ENCODE measurements at places on chromosomes 13 and 19.

DNA sequence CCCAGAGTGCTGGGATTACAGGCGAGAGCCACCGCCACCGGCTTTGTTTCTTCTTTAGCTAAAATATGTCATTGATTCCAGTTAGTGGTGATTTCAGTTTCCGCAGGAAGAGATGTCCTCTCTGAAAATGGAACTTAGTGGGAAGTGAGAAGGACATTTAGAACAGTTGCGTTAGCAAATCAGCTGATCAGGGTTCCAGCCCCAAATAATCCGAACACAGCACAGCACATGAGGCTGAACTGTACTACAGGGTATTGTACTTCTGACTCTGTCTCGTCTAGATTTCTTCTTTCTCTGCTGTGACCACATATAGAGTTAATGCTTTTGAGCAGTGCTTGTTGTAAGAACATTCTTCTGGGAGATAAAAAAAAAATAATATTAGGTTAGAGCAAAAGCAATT lies 314.4 kb downstream of the MYO16 start:
- DNase-seq = no peak

GRCh38 chr13:20610006-20610405 lies 43.0 kb downstream of the IFT88 start:
- DNase-seq = no peak

- peak; percentile 53 for DNase-seq
Observed at GRCh38 chr13:34156841-34157365, 339.0 kb downstream of the RFC3 start.

DNA sequence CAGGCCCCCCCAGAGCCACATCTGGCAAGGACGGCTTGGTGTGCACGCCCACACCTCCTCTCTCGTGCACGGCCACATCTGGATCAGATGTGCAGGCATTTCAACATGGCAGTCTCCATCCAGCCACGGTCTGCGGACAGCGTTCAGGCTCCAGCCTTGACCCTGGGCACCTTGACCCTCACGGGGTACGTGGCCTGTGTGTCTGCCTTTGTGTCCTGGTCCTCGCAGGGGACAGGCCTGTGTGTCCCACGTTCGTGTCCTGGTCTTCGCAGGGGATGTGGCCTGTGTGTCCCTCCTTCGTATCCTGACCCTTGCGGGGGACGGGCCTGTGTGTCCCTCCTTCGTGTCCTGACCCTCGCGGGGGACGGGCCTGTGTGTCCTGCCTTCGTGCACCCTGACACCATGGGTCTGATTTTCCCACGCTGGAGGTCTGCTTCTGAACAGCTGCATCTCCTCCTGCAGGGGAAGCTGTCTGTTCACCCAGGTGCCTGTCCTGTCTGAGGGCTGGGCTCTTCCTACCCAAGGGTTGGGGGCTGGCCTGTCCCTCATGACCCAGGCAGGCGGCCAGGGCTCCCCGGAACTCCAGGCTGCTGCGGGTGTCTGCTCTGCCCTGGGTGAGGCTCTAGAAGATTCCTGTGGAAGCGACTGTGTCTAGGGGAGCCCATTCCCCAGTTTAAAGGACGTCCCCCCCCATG lies 25.3 kb downstream of the RASA3 start:
- DNase-seq = peak; percentile 5

- peak; percentile 75 for DNase-seq
Observed at GRCh38 chr19:31356587-31357314, 7.5 kb upstream of the TSHZ3 start.

DNA sequence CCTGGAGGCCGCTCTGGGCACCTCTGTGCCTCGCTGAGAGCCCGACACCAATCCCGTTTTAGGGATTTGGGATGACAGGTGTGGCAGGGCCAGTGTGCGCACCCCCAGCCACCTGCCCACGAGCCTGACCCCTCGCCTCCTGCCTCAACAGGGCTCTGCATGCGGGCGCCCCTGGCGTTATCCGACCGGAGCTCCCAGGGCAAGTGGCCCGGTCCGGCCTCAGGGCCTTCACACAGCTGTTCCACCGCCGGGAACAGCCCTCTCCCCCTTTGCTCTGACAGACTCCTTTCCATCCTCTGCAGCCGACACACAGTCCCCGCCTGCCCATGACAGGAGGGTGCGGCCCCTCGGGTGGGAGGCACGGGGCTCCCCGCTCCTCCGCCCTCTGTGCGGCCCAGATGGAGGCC lies 7.1 kb upstream of the WDR18 start:
- no peak for DNase-seq

GRCh38 chr13:29963089-29963488 lies 112.7 kb upstream of the UBL3 start:
- DNase-seq = no peak

GRCh38 chr13:95234242-95234641 lies 67.0 kb downstream of the ABCC4 start:
- no peak for DNase-seq
